WERI-Rb-1 (cell line): ENCODE measurements at places on chromosomes 1 and 21.
A peak's percentile ranks its signal among the peaks of the same experiment; 100 is the strongest.

DNA sequence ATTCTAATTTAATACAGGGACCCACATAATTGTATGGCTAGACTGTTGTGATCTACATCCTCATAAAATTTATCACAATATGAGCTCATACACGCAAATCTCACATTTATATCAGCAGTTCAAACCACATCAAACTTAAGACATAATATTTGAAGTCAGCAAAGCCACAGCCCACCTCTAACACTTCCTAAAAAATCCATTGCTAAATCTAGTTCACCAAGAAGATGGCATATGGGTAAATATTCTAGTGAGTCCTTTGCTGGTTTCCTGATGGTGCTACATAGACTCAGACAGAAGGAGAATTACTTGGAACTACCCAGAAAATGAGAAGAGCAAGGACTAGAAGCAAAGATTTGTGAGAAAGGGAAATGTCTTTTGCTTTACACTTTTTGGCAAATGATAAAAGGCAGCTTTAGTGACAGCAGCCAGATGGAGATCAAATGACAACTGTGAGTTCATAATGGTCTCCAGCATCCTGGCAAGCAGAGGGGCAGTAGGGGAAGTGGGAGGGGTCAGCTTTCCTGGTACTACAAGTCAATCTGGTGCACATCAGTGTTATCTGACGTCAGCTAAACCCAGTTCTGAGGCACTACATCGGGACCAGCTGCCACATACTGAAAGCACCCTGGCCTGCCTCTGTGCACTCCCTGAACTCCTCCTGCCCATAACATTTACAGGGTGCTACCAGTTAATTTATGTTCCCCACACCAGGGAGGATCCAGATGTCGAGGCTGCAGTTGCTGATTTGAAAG is 10.6 kb upstream of the GADD45A start:
- DNase-seq, result peak; percentile 67

- no peak for DNase-seq
Measured at GRCh38 chr1:192951691-192952460, 107.3 kb downstream of the UCHL5 start.

- no peak for DNase-seq
Measured at GRCh38 chr1:244200596-244200995, 149.5 kb downstream of the ZBTB18 start.

- no peak for DNase-seq
Measured at GRCh38 chr1:219668446-219668845, 55.5 kb upstream of the ZC3H11B start.

GRCh38 chr1:9289711-9290485 is 2.8 kb upstream of the SPSB1 start:
- peak; percentile 55 for DNase-seq

DNA sequence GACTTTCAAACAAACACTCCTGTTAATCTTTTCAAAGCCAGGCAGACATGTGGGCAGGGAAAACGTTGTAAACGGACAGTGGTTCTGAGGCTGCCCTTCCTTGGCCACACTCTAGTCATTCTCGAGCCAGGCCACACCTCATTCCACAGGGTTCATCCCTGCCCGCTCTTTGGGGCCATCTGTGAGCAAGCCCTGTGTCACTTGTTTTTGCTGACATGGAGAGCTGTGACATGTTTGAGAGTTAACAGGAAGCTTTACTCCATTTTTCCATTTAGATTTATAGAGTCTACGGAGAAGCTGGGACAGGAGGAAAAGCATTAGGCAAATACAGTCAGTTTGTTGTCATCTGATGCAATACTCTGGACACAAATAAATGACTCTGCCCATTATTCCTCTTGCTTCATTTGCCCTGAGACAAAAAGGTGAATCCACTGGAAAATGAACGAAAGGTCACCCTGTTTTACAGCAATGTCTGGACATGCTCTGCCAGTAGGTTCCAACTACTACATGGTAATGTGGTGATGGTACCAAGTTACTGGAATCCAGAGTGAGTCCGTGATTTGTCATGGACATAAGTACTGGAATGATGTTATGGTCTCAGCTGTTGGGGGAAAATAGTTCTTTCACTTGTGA is 126.9 kb downstream of the CLIC6 start:
- no peak for DNase-seq

- DNase-seq, result no peak
Measured at GRCh38 chr1:30041741-30042437, 681.5 kb downstream of the MATN1 start.

- DNase-seq, result peak; percentile 8
Measured at GRCh38 chr1:98991127-98992012, 13.3 kb downstream of the PLPPR5 start.

DNA sequence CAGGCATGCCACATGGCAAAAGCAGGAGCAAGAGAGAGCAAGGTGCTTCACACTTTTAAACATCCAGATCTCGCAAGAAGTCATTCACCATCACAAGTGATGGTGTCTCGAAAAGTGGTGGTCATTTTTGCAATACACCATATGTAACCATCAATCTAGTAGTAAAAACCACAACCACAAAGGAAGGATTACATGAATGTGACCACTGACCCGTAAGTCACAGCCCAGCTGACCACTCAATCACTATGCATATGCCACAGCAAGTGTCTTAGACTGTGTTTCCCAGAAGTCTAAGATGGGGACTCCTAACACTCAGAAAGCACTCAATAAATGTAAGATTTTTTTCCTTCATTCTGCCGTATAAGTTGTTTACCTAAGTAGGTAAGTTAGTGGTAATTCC is 76.9 kb downstream of the FH start:
- no peak for DNase-seq

- DNase-seq, result no peak
Measured at GRCh38 chr1:93977598-93977945, 68.3 kb upstream of the GCLM start.

- no peak for DNase-seq
Measured at GRCh38 chr1:84780000-84780716, 89.9 kb upstream of the SSX2IP start.

GRCh38 chr1:235566084-235566483 is 61.8 kb upstream of the B3GALNT2 start:
- DNase-seq, result no peak

DNA sequence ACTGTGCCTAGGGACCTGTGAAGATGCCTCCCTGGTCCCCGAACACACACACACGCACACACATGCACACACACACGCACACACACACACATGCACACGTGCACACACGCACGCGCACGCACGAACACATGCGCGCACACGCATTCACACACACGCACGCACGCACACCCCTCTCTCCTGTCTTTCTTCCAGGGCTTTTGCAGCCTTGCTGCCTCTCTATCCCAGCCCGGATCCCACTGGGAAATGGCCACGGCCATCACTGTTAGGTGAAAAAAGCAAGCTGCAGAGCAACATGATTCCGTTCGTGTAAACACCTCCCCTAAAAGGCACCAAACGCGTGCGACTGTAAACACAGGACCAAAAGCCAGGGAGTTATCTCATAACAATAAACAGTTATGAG is 39.7 kb downstream of the NKAIN1 start:
- no peak for DNase-seq

GRCh38 chr1:170196490-170197236 is 50.9 kb downstream of the NTMT2 start:
- DNase-seq, result no peak

DNA sequence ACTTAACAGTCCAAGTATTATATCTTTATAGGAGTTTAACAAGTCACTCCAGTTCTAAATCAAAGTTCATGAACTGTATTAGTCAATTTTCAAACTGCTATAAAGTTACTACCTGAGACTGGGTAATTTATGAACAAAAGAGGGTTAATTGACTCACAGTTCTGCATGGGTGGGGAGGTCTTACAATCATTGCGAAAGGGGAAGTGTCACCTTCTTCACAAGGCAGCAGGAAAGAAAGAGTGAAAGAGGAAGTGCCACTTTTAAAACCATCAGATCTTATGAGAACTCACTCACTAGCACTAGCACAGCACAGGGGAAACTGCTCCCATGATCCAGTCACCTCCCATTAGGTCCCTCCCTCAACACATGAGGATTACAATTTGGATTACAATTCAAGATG is 70.0 kb downstream of the CLCA4 start:
- DNase-seq, result no peak

GRCh38 chr1:195851016-195851601 is 757.1 kb downstream of the KCNT2 start:
- no peak for DNase-seq

DNA sequence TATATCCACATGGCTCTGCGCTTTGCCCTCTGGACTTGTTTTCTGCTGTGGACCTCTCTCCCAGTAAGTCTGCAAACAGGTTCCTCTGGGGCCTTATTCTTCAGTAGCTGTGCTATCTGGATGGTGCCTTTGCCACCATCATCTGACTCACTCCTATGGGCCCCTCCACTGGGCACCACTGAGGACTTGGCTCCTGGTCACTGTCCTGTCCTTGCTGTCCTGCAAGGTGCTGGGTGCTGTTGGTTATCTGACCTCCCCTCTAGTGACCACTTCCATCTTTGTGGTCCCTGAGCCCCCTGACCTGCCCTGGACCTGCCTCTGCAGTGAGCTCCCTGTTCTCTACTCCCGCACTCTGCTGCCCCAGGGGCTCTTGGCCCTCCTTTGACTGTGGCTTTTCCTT is 6.7 kb downstream of the CNIH3 start:
- no peak for DNase-seq

DNA sequence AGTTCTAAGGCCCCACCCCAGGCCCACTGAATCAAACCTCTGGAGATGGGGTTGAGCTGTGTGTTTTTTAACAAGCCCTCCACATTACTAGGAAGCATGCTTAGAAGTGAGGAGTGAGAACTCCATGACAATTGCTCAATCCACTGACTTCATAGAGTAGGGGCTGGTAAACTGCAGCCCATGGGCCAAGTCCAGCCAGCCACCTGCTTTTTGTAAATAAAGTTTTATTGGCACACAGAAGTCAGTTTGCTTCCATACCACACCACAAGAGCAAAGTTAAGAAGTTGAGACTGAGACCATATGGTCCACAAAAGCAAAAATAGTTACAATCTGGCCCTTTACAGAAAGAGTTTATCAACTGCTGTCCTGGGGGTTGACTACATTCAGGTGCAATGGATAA is 309.2 kb downstream of the SETD4 start:
- no peak for DNase-seq

GRCh38 chr1:178506669-178507068 is 6.2 kb upstream of the TEX35 start:
- DNase-seq, result no peak

DNA sequence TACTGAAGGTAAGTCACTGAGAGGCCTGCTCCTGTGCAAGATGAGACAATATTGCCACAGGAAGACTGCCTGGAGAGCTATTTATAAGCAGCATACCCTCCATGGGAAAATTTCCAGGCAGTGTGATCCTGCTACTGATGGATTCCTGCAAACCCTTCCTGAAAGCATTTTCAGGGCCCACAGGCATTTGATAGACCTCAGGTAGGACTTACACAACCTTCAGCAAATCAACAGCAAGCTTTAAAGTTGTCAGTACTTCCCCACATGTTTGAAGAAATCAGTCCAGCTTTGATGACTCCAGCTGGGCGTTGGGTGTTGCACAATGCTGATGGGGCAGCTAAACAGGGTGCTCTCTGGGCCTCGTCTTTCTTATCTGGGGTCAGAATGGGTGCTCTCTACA is 108.8 kb downstream of the PLXNA2 start:
- no peak for DNase-seq

- no peak for DNase-seq
Measured at GRCh38 chr1:217135569-217135915, 412.3 kb upstream of the ESRRG start.

DNA sequence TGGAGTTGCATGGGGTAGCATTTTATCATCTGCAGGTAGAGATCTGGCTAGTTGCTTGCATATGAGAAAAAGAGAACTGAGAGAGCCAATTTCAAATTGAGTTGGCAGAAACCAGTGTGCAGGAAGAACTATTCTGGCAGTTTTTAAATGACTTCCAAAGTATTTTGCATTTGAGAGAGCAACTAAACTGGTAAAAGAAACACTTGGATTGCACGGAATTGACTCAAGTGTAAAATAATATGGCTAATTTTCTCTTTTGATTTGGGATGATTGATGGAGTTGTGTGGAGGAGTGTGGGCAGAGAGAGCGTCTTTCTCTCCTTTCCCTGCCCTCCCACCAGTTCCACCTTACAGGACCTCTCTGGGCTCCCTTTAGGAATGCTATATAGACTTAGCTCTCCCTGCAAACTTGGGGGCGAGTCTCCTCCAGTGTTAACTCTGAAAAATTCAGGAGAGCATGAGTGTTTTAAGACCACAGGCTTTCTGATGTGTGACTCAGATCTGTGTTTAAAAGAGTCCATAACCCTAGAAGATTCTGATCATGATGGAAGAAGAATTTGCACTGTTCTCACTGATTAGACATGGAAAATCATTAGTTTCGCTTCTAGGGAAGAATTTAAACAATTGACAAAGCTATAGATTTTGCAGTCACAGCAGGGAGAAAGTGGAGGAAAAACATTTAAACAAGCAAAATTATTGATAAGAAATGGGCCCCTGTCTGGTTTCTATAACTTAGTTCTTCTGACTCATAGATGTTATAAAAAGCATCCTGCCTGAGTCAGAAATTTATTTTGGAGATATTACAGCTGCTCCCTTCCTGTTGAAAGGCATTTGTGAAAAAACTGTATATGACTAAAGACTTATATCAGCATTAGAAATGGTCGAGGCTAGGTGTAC is 24.9 kb upstream of the CTBS start:
- DNase-seq, result no peak

DNA sequence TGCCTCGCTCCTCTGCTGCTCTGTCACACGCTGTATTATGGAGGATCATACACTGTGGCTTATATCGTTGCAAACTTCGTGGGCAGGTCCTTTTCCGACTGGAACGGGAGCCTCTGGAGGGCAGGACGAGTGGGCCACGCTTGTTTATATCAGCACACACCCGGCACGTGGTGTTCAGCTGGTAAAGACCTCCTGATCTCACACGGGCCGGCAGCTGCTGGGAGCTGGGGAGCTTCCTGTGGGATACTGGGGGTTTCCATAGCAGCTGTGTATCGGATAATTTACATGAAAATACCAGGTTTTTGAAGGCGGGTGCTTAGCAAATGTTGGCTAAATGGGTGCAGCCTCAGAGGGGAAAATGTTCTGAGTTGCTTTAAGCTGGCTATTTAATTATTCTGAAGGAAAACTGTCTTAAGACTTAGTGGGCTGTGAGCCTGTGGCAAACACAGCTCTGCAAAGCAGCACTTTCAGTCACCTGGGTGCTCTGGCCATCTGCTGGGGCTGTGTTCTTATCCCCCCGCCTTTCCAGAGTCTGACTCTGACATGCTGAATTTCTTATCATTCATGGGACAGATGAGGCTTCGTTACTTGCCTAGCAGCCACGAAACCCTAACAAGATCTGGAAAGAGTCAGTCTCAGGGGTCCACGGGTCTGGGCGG is 103.6 kb upstream of the GCLM start:
- peak; percentile 72 for DNase-seq
